T-helper 17 cell (primary cell): ENCODE measurements at places on chromosomes 11 and 22.

- no peak for DNase-seq
These were observed 10.7 kb downstream of the LMO1 start for GRCh38 chr11:8252946-8253345.

GRCh38 chr22:26367402-26368245, 61.4 kb upstream of the ASPHD2 start:
- DNase-seq = peak; percentile 52

- DNase-seq = no peak
These were observed 72.5 kb upstream of the MYO18B start for GRCh38 chr22:25669253-25670069.

- no peak for DNase-seq
These were observed 9.6 kb downstream of the ADM start for GRCh38 chr11:10314199-10315072.

DNA sequence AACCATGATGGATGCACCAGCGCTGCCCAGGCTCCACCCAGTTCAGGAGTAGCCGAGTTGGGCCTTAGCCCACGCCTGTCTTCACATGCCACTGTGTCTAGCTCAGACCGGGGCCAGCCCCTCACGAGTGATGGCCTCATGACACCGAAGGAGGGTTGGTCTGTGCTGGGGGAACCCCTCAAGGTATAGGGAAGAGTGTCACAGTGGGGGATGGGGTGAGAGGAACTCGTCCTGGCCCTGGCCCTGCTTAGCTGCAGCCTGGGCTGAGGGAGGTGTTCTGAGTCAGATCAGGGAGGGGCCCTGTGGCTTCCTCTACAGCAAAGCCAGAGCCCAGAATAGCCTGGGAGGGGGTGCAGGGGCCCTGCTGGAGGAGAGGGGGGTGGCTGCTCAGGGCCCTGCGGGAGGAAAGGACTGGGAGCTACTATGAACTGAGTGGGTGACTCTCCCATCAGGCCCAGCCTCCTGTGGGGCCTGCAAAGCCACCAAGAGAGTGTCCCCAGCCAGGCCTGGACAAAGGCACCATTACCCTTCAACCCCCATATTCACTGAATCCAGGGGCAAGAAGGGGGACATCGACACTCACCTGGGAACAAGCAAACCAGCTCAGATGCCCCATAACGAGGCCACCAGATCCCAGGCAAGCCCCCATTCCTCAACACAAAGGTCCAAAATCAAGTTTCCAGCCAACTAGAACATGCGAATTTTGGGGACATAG, 41.2 kb downstream of the IGLL5 start:
- peak; percentile 24 for DNase-seq

GRCh38 chr11:61885166-61885778, 6.1 kb downstream of the FADS3 start:
- DNase-seq = no peak

DNA sequence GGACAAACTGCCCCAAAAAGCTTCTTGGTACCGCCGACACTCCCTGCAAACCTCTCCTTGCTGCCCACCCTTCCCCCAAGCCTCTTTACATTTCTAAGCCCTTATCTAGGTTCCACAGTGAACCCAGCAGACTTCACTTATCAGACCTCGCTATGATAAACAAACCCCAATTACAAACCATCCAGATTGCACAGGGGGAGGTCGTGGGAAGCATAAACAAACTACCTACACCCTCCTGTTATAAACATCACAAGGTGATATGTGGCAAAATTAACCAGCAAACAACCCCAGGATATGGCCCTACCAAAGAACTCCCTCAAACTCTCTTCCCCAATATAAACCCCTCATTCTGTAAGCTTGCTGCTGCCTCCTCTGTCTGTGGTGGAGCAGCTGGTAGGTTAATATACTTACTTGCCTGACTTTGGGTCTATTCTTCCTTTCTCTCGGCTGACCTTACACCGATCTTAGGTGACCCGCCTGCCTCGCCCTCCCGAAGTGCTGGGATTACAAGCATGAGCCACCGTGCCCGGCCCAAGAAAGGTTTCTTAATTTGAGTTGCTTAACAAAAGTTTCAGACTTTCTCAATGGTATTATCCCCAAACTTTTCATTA, 66.0 kb upstream of the TENM4 start:
- no peak for DNase-seq

- no peak for DNase-seq
These were observed 230.1 kb upstream of the TENM4 start for GRCh38 chr11:79670882-79671281.
